ENCODE measurements at places on chromosomes 3 and 15. TPM values are rescaled to one million over a fixed set of nuclear protein-coding genes. Genes with fewer than 3 reads are reported as not detected.

GRCh38 chr3:9685216-9686049 lies 18.2 kb upstream of the CPNE9 start:
- DNase-seq: no peak

GRCh38 chr15:66094331-66094730 lies 159.2 kb downstream of the MEGF11 start:
- DNase-seq: no peak

- no peak for DNase-seq
Measured at GRCh38 chr15:73265536-73266153, 103.1 kb downstream of the HCN4 start.

DNA sequence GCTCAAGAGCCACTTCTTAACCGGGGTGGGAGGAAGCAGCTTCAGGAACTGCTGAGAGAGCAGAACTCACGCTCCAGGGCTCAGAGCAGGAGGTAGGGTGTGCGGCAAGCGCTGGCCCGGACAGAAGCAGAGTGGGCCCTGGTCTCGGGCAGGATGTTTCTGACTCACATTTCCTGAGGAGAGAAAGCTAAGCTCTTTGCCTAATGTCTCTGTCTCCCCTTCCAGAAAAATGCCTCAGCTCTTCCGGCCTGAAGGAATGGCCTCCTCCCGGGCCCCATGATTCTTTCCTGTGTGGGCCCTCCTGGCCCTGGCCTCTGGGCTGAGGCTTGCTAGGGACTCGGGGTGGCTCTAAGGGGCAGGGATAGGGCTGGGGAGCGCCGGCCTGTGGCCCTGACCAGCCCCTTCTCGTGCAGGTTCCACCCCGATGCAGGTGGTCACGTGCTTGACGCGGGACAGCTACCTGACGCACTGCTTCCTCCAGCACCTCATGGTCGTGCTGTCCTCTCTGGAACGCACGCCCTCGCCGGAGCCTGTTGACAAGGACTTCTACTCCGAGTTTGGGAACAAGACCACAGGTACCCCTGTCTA lies 4.1 kb upstream of the STAB1 start:
- DNase-seq: no peak

GRCh38 chr3:69082361-69082760 lies 2.2 kb upstream of the UBA3 start:
- DNase-seq: no peak

GRCh38 chr3:69122403-69122802 lies at the start of gene LMOD3:
Gene LMOD3 (minus strand): TSS chr3:69122595. CDS start chr3:69122386, 209 bp downstream.
- DNase-seq: no peak

- DNase-seq: no peak
Measured at GRCh38 chr3:65888980-65889706, 149.6 kb downstream of the MAGI1 start.

Gene PRC1
- total RNA-seq: 6.7 TPM

Gene IL5RA
- 5.6 TPM for total RNA-seq

Gene TUSC7
- total RNA-seq: not detected
